ENCODE measurements at places on chromosomes 1 and 21.
A peak's percentile ranks its signal among the peaks of the same experiment; 100 is the strongest.

GRCh38 chr1:31576201-31576669 is at the start of gene TINAGL1:
TINAGL1 (plus strand) TSS chr1:31576515; CDS start chr1:31577149, 634 bp downstream.
- peak; percentile 11 for DNase-seq

- no peak for DNase-seq
Observed at GRCh38 chr1:46364612-46365011, 24.0 kb downstream of the NSUN4 start.

DNA sequence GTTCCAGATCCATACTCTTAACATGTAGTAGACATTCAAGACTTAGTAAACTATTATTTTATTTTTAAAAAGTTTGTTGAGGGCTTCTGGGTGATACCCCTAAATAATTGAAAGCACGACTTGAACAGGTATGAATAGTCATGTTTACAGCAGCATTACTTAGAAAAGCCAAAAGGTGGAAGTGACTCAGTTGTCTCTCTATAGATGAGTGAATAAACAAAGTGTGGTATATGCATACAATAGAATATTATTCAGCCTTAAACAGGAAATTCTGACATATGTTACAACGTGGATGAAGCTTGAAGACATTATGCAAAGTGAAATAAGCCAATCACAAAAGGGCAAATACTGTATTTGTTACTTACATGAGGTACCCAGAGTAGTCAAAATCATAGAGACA is 26.5 kb downstream of the TSNAX start:
- no peak for DNase-seq

GRCh38 chr1:94033849-94034248 is 87.1 kb downstream of the ABCA4 start:
- DNase-seq, result no peak

- peak; percentile 28 for DNase-seq
Observed at GRCh38 chr1:151972542-151973248, 21.0 kb downstream of the S100A10 start.

- DNase-seq, result no peak
Observed at GRCh38 chr1:47701283-47701682, 263.4 kb downstream of the FOXD2 start.

GRCh38 chr1:151289991-151290708 is 8.1 kb downstream of the ZNF687 start:
- DNase-seq, result no peak

GRCh38 chr1:248923352-248924338 is 17.6 kb downstream of the PGBD2 start:
- no peak for DNase-seq

DNA sequence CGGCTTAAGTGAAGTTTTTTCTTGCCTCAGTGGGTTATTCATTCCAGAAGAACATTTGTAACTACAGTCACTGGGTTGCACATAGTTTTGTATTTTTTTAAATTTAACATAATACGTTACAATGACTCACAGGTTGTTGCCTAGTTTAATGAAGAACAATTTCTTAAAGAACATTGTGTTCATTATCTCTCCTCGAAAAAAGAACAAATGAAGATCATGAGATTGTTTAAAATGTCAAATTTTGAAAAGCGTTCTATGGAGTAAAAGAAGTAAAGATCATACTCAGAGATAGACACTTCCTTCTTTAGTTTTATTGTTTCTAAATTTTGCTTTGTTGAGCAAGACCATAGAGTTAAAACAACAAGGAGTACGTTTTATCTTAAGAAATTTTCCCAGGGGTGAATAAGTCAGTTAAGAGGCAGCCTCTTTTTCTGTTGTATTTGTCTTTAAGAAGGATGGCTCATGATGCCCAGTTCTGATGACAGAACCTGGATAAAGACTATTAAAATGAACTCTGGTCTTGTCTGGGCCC is 10.5 kb upstream of the SLAMF1 start:
- DNase-seq, result no peak

- DNase-seq, result no peak
Observed at GRCh38 chr21:26136671-26137070, 33.9 kb downstream of the APP start.

DNA sequence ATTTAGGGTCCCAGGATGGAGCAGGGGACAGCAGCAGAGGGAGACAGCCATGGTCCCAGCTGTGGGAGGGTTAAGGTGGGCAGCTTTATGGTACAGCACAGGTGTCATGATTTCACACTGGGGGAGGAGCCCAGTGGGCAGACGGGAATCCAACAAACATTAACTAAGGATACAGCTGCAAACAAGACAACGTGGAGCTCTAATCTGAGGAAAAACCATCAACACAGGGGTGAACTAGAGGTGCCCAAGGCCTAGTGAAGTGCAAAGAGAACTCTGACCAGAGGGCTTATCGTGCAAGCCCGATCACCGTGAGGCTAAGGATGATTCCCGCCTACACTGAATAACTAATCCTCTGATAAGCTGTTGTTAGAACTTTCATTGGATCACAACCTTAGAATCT is 18.7 kb downstream of the ECE1 start:
- no peak for DNase-seq

DNA sequence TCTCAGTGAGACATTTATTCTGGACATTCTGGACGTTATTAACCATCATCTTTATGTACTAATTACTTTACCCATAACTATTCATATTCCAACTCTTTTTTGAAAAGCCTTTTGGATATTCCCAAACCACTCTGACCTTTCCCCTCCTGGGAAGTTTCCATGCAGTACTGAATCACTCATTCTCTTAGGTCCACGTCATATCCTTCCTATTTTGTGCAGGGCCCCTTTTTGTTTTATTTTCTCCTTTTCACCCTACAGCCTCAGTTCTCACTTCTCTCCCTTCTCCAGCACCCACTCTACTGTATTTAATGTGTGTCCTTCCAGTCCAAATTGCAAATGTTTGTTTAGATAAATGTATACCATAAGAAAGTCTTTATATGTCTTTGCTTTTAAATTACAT is 16.4 kb upstream of the ATP1A1 start:
- DNase-seq, result no peak

GRCh38 chr1:91809317-91809716 is 76.6 kb downstream of the TGFBR3 start:
- no peak for DNase-seq

- no peak for DNase-seq
Observed at GRCh38 chr1:110462964-110463363, 12.0 kb downstream of the PROK1 start.

DNA sequence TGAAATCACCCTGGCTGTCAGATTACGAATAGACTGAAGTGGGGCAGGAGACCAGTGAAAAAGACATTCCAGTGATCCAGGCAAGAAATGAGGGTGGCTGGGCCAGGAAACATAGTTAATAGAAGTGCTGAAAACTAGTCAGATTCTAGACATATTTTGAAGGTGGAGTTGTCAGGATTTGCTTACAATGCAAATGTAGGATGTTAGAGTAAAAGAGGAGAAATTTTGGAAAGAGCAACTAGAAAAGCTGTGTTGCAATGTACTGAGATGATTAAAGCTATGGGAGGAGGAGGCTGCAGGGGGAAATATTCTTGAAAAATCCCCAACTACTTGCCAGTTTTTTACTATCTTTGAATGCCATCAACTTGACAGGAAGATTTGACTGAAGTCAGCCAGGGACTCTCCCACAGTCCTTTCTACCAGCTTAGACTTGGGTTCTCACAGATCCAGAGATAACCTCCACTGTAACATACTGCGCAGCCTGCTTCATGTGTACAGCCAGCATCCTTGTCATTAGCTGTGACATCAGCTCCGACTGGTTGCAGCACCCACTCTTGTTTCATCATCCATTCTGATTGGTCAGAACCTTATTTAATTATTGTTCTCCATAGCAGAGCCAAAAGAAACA is 109.7 kb downstream of the TSEN15 start:
- DNase-seq, result peak; percentile 26

GRCh38 chr1:31715087-31715872 is 11.5 kb upstream of the COL16A1 start:
- peak; percentile 48 for DNase-seq

All from stimulated activated CD4-positive, alpha-beta T cell treated with anti-CD3 and anti-CD28 coated beads, Interleukin-2, amount 100 ng/mL, for 24 hours (primary cell).